ENCODE measurements at places on chromosomes 3 and 15.

DNA sequence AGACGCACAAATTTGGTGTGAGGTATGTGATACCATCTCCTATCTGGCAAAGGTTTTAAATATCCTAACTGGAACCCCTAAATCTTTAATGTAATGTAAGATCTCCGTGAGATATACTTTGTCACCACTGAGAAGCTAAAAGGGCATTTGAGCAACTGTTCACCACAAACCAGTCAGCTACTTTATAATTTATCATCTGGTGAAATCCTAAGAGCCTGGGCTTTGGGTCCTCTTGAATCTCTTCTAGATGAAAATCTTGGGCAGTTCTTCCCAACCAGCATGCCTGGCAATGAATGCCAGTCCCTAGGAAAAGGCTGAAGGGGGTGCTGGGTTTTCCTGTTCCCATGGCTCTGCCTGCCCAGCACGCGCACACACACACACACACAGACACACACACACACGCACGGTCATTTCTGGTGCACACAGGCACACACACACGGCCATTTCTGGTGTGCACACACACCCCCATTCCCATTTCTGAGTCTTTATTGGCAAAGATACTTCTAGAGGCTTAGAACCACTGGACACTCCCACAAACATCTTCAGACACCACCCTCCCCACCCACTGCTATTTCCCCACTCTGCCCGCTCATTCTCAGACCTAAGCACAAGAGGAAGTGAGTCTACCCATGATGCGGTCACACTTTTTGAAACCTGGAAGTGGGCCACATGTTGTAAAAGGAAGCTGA lies 72.6 kb downstream of the MYO1E start:
- no peaks in the 10 kb centered on the region for H3K36me3 ChIP-seq
- H3K4me3 ChIP-seq = no peak overlapping the region
- peak; percentile 94 for DNase-seq
- H3K4me1 ChIP-seq = peaks cover 80% of the 10 kb centered on the region
- no peaks in the 10 kb centered on the region for H3K27me3 ChIP-seq

GRCh38 chr3:187430576-187430975 lies 62.4 kb downstream of the RTP4 start:
- H3K27ac ChIP-seq = no peak overlapping the region
- H3K4me1 ChIP-seq = no peaks in the 10 kb centered on the region
- no peaks in the 10 kb centered on the region for H3K36me3 ChIP-seq
- peaks cover 4% of the 10 kb centered on the region for H3K27me3 ChIP-seq

DNA sequence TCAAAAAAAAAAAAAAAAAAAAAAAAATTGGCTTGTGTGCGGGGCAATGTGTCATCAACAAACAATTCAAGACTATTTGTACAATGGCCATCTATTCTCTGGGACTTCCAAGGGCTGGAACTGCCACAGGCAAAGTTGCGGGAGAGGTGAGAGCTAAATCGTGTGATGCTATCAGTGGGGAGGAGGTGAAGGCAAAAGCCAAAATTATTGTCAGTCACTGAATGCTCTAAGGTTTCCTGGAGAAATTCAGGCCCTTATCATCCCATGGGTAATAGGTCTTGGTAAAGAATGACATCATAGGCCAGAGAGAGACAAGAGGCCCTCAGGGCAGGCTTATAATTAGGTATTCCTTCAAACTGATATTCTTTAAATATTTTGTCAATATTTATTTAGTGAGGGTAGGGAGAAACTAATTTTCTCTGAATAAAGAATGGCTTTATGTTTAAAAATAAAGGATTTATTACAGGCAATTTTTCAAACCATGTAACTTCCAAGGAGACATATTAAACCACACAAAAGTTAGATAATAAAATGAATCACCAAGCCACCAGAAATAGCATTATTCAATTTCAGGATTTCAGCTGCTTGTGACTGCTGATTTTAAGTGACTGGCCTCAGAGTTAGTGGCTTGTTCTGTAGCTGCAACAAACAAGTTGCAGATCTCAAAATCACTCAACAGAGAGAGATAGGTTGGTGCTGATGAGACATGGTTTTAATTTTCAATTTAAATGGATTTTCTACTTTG lies 226.3 kb upstream of the MRPL3 start:
- no peaks in the 10 kb centered on the region for H3K4me1 ChIP-seq
- H3K4me3 ChIP-seq = no peak overlapping the region
- no peak overlapping the region for H3K27ac ChIP-seq
- H3K36me3 ChIP-seq = no peaks in the 10 kb centered on the region

DNA sequence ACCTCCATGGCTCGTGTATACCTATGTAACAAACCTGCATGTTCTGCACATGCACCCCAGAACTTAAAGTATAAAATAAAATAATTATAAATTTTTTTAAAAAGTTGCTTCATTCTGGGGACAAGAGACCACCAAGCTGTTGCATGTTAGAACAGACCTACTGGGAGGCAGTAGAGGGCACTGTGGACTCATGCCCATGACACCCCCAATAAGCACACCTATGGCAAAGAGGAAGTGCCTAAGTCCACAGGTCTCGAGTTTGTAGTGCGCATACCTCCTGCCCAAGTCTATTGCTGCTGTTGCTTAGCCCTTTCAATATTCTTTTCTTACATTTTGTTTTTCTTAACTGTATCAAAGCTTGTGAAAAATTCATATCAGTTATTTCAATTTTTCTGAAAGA lies 267.9 kb upstream of the THBS1 start:
- no peak overlapping the region for H3K27ac ChIP-seq
- no peak overlapping the region for H3K4me3 ChIP-seq
- H3K36me3 ChIP-seq = no peaks in the 10 kb centered on the region
- H3K4me1 ChIP-seq = peaks cover 10% of the 10 kb centered on the region
- no peaks in the 10 kb centered on the region for H3K27me3 ChIP-seq
- DNase-seq = no peak

DNA sequence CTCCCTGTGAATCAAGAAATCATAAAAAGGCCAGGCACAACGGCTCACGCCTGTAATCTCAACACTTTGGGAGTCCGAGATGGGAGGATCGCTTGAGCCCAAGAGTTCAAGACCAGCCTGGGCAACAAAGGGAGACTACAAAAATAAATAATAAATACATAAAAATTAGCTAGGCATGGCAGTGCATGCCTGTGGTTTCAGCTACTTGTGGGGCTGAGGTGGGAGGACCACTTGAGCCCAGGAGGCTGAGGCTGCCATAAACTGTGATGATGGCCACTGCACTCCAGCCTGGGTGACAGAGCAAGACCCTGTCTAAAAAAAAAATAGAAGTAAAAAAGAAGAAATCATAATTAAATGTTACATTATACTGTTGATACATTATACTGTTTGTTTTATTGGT lies 28.0 kb upstream of the DCUN1D1 start:
- no peak for DNase-seq
- H3K36me3 ChIP-seq = no peaks in the 10 kb centered on the region
- no peak overlapping the region for H3K4me3 ChIP-seq
- no peak overlapping the region for H3K27ac ChIP-seq
- no peaks in the 10 kb centered on the region for H3K27me3 ChIP-seq
- H3K4me1 ChIP-seq = no peaks in the 10 kb centered on the region

DNA sequence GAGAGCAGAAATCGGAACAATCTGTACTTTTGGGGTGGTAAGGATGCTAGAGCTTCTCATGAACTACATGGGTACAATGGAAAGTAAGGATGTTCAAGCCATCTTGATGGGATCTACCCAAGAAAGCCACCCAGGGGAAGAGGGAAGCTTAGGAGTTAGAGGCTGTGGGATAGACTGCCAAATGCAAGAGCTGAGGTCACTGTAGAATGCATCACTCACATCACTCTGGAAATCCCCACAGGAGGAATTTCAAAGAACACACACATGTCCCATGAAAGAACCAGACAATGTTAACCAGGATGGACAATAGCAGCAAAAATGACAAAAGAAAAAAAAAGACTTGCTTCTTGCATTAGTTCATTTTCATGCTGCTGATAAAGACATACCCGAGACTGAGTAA lies 32.8 kb upstream of the UBE2E2 start:
- no peak overlapping the region for H3K27ac ChIP-seq
- DNase-seq = no peak
- no peaks in the 10 kb centered on the region for H3K27me3 ChIP-seq

GRCh38 chr3:78951342-78951945 lies 816.4 kb downstream of the ROBO1 start:
- H3K27me3 ChIP-seq = no peaks in the 10 kb centered on the region
- no peaks in the 10 kb centered on the region for H3K4me1 ChIP-seq
- DNase-seq = no peak
- no peaks in the 10 kb centered on the region for H3K36me3 ChIP-seq
- H3K27ac ChIP-seq = no peak overlapping the region
